ENCODE measurements at places on chromosomes 12 and 14.
A peak's percentile ranks its signal among the peaks of the same experiment; 100 is the strongest.

DNA sequence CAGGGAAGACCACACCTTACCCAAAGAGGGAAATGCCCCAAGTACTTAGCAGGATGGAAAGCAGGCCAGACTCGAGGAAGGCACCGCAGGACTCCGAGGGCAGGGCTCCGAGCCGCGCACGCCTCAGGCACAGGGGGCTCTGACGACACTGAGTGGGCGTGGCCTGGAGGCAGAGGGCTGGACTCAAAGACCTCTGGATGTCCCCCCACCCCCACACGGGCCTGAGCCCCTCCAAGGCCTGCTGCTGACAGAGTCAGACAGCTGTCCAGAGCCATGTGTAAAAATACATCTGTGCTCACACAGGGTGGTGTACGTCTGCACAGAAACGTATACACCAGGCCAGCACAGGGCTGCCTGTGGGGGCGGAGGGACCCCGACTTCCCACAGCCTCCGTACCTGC is 1.4 kb downstream of the AKT1 start:
- peak; percentile 76 for DNase-seq

DNA sequence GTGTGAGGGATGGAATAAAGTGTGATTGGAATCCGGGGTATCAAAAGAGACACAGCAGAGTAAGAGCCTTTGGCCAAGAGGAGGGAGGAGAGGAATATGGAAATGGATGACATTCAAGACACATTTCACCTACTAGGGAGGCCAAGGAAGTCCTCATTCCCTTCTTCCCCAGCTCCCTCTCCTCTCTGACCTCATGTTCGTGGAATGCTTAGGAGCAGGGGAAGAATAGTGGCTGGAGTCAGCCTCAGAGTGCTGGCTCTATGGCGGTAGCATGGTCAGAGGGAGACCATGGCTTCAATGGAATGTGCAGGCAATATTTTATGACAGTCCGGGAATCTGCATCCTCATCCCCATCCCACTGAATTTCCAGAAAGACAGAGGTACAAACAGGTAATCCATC is 196.6 kb downstream of the EGLN3 start:
- DNase-seq = no peak

GRCh38 chr14:61517911-61518384 is 177.4 kb upstream of the HIF1A start:
- no peak for DNase-seq

DNA sequence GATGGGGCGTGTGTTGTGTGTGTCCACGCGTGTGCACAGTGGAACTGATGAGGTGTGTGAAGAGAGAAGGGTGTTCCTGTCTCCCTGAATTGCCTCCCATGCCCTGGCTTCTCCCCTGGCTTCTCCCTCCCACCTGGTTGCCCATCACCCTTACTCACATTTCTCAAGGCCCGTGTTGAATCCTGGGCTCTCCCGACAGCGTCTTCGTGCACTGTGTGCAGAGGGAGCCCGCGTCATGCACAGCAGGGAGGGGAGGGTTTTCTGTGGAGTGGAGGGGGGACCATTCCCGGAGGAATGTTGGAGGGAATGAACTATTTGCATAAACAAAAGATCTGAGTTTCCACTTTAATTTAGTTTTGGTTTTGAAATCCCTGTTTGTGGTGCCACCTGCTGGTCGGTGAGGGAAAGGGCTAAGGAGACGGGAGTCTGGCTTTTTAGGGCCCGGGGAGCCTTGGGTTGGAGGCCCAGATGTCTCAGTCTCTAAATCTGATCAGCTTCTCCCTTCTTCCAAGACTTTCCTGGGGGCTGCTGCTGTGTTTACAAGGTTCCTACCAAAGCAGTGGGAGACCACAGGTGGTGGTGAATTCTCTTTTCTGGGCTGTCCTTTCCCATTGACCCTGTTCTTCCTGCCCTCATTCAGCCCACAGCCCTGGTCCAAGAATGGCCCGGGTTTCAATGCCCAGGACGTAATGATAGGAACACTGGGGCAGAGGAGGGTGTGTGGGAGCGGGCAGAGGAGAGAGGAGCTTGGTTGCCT is at the start of gene C1R:
Gene C1R, minus strand, starts transcription at position 217 of the 757 bp plus-strand sequence. Its CDS starts 57 bp downstream, at position 160.
- peak; percentile 56 for DNase-seq

DNA sequence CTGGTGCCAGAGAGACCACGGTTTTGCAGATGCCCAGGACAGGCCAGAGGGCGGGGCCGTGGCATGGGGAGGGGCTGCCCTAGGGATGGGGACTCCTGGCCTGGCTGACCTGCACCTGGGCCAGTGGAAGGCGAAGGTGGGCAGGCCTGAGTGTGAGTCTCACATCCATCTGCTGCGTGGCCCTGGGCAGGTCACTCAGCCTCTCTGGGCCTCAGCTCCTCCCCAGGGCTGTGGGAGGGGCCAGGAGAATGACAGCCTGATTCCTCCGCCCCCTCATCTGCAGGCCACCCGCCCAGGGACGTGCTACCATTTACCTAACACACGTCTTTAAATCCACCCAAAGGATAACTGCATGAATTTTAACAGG is 90.9 kb downstream of the GALNT9 start:
- peak; percentile 7 for DNase-seq

Measured in iris pigment epithelial cell (primary cell).